ENCODE measurements at places on chromosomes 3 and 15.

DNA sequence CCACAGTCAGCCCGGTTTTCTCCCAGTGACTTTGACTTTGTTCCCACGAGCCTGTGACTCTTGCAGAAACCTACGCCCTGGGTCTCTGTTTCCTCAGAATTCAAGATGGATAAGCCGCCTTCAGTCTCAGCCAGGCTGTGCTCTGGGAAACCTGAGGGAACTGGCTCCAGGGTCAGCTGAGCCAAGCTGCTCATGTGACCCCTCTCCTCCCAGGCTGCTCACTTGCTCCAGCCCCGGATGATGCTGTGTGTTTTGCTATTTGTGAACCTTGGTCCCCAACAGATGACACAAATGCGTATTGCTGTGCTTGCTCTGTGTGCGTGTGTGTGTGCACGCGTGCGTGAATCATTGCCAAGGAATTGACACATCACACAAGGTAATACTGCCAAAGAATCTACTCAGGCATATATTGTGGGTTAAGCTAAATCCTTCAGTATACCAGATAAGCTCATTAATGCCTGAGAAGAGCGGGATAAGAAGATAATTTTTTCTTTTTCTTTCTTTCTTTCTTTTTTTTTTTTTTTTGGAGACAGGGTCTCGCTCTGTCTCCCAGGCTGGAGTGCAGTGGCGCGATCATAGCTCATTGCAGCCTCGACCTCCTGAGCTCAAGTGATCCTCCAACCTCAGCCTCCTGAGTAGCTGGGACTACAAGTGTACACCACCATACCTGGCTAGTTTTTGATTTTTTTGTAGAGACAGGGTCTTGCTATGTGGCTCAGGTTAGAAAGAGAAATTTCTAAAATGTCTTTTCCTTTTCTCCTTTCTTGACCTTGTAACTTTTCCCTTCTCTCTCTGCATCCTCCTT is 29.2 kb upstream of the UMPS start:
- DNase-seq, result no peak

GRCh38 chr15:66573719-66574595 is 8.2 kb upstream of the LCTL start:
- DNase-seq, result no peak

GRCh38 chr15:69225355-69226022 is 65.1 kb downstream of the GLCE start:
- DNase-seq, result no peak

GRCh38 chr3:47000198-47000815 is 20.8 kb downstream of the NBEAL2 start:
- no peak for DNase-seq

GRCh38 chr15:80531388-80531787 is 127.2 kb downstream of the ARNT2 start:
- DNase-seq, result no peak

Data from Panc1 (cell line).